Astrocyte (in vitro differentiated cells and primary cell): ENCODE measurements at places on chromosomes 1 and 21.

GRCh38 chr21:41411449-41412089 is 14.5 kb upstream of the MX1 start:
- no peak for DNase-seq

DNA sequence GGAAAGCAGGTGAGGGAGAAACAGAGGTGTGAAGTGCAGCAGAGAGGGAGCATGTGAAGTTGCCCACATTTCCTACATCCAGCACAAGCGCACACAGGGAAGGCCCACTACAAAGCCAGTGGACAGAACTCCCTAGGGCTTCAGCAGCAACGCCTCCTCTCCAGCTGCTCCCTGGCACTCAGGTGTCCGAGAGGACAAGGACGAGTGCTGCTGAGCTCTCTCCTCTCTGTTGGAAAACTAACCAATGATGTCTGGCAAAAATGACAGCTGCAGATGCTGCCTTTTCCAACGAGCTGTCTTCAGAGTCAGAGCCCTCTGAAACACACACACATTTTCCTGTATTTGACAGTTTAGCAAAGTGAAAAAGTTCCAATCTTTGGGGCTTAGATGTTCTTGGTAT is 86.8 kb downstream of the HSF2BP start:
- DNase-seq: no peak

GRCh38 chr1:31621498-31621820 is 4.0 kb downstream of the HCRTR1 start:
- no peak for DNase-seq

GRCh38 chr1:181809991-181810545 is 251.4 kb downstream of the ZNF648 start:
- DNase-seq: no peak

DNA sequence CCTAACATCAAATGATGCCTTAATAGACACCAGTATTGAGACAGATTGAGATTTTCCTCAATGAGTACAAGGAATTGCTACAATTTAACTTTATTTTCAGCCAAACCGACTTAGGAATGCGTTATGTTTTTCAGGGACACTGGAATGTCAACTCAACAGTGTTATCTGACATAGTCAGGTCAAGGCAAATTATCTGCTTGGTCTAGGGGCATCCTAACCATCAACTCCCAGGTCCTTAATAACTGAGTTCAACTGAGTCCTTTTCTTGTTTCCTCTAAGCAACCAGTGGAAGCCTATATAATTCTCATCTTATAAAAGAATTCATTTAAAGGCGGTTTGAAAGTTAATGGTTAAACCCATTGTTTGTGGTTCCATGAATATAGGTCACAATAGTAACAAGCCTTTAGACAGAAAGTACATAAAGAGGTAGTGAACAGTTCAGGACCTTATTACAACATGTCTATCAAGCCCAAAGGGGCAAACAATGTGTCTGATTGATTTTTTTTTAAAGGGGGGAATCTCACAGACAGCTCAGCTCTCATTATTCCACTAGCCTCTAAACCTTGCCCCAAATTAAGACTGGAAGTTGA is 32.3 kb upstream of the NR5A2 start:
- no peak for DNase-seq

DNA sequence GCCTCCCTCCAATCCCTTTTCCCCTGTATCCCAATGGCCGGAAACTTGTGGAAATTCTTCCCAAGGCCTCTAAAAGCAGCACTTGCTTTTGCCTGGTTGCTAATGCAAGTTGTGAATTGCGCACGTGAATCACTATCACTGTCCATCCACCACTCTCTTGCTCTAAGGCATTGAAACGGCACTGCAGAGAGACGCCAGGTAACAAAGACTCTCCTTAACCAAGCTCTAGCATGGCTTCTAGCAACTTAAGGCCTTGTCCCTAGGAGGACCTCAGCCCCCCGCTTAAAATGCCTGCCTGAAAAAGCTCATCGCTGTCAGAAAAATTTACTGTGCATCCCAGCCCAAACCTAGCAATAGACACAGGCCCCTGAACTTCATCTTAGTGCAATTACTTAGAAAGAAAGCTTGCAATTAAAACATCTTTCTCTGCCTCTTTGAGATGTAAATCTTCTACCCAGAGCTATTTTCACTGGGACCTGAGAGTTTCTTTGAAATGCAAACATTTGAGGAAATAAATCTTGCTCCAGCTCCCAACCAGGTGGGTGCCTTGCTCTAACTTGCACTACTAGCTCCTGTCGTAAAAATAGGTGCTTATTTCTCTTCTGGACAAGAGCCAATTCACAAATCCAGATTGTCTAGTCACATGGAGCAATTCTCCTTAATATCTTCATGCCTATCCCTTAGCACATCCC is 32.9 kb upstream of the ITLN2 start:
- no peak for DNase-seq

- peak; percentile 27 for DNase-seq
These were observed 12.8 kb downstream of the PPFIA4 start for GRCh38 chr1:203038891-203039608.

DNA sequence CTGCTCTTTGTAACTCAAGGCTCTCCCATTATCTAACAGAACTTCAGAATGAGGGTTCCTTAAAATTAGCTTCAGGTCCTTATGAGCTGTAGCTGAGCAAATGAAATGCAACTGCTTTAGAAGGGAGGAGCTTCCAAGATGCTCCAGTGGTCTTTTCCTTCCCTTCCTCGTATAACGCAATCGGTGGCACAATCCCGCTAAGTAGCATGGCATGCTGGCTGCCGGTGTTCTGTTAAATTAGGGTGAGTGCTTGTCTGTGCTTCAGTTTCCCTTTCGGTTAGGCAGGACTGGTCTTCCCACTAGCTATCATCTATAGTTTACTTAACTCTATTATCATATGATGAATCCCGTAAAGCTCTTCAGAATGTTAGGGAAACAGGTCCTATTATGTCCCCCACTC is 917 bp downstream of the KIAA0040 start:
- no peak for DNase-seq

DNA sequence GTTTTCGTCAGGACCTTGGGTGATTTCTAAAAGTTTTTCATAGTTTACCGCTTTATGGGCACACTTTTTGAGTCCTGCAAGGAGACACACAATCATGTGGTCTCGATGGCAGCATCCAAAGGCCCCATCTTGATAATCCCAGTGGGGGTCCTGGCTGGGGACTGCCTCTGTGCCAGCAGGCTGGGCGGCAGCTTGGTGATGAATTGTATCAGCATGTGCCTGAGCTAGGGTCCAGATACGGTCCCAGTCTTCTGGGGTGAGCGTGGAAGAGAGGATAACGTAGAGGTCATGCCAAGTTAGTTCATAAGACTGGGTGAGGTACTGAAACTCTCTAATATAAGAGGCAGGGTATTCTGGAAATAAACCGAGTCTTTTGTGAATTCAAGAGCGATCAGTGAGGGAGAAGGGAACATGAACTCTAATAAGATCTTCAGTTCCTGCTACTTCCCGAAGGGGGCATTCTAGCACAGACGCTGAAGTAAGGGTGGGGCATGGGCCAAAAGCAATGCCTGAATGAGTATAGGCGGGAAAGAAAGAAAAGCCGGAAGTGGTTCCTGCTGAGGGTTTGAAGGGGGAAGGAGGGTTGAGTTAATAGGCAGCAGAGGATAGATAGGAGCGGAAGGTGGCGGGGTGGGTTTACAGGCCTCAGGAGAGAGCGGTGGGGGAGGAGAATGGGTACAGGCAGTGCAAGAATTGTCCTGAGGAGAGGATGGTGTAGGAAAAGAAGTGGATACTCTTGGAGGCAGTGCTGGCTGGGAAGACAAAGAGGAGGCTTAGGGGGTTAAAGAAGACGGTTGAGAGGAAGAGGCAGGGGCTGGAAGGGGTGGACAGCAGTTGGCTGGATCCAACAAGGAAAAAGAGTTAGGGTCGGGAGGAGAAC is 1.6 kb downstream of the ERVH48-1 start:
- DNase-seq: peak; percentile 73

GRCh38 chr1:236320671-236321070 is 38.9 kb upstream of the ERO1B start:
- no peak for DNase-seq

DNA sequence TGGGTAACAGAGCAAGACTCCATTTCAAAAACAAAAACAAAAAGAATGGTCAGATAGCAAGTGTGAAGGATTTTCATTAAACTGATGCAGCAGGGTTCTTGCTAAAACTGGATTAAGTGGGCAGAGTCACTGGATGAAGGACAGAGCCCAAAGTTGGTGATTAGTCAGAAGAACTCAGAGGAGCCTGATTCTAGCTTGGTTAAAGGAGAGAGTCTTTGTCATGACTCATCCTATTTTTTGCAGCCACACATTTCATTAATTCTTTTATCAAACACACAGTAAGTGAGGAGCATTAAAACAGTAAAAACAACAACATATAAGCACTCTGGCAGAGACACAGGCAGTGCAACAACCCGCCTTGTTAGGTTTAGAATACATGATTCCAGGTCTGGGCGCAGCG is 56.0 kb upstream of the EDARADD start:
- peak; percentile 20 for DNase-seq

- DNase-seq: no peak
These were observed 3.7 kb downstream of the DNAJC8 start for GRCh38 chr1:28229089-28229488.

DNA sequence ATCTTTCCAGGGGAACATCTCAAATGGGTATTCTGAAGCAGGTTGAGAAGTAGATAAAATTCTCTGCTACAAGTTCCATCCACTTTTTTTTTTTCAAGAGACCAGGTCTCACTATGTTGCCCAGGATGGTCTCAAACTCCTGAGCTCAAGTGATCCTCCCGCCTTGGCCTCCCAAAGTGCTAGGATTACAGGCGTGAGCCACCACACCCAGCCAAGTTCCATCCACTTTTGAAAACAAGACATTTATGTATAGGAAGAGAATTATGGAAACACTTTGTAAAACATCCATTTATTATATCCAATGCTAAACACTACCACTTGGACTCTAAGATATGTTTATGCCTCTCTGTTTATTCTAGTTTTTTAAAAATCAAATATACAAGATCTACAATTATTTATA is 13.4 kb downstream of the HNRNPU start:
- no peak for DNase-seq
